HT1080 (cell line): ENCODE measurements at places on chromosomes 7 and 10. TPM values are rescaled to one million over a fixed set of nuclear protein-coding genes. Genes with fewer than 3 reads are reported as not detected.

Gene HOXA4
- 1.3 and 1.6 TPM in 2 replicates for total RNA-seq

Gene DGKB
- not detected in 2 replicates for total RNA-seq

Gene ANKRD61
- 0.18 and 0.37 TPM in 2 replicates for total RNA-seq

Gene SMO
- total RNA-seq = 15.8 and 16.1 TPM in 2 replicates

Gene IRF5
- total RNA-seq = 2.3 and 2.6 TPM in 2 replicates

Gene ADAP1
- total RNA-seq = 1.6 and 2.3 TPM in 2 replicates

Gene RAPGEF5
- 0.84 and 3.1 TPM in 2 replicates for total RNA-seq

Gene SPDYE3
- total RNA-seq = not detected in 2 replicates

Gene DPCD
- total RNA-seq = 33.4 and 36.2 TPM in 2 replicates

Gene EN2
- total RNA-seq = not detected in 2 replicates

Gene MTPN
- total RNA-seq = 96.1 and 131 TPM in 2 replicates

Gene TMEM213
- not detected in 2 replicates for total RNA-seq

Gene DENND11
- 12.5 and 15.7 TPM in 2 replicates for total RNA-seq

Gene KAZALD1
- 13.4 and 14.0 TPM in 2 replicates for total RNA-seq
